Effector memory CD8-positive, alpha-beta T cell (primary cell): ENCODE measurements at places on chromosomes 3 and 15.

DNA sequence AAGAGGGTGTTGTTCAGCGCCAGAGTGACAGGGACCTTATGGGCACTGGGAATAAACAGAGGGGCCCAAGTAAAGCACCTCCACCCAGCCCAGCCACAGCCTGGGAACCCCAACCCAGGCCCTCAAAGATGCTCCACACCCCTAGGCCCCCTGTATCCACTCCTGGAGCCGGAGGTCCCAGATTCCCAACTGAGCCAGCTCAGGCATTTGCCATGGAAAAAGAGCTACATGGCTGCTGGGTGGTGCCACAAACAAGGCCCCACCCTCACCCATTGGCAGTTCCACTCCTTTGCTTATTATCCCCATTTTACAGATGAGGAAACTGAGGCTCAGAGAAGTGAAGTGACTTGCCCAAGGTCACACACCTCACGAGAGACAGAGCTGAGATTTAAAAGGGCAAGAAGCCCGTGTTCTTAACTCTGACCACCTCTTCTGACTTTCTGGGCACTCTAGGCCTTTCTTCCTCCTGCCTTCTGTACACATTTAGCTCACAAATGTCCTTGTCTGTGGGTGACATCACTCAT, 16.9 kb downstream of the ANPEP start:
- no peak for DNase-seq

DNA sequence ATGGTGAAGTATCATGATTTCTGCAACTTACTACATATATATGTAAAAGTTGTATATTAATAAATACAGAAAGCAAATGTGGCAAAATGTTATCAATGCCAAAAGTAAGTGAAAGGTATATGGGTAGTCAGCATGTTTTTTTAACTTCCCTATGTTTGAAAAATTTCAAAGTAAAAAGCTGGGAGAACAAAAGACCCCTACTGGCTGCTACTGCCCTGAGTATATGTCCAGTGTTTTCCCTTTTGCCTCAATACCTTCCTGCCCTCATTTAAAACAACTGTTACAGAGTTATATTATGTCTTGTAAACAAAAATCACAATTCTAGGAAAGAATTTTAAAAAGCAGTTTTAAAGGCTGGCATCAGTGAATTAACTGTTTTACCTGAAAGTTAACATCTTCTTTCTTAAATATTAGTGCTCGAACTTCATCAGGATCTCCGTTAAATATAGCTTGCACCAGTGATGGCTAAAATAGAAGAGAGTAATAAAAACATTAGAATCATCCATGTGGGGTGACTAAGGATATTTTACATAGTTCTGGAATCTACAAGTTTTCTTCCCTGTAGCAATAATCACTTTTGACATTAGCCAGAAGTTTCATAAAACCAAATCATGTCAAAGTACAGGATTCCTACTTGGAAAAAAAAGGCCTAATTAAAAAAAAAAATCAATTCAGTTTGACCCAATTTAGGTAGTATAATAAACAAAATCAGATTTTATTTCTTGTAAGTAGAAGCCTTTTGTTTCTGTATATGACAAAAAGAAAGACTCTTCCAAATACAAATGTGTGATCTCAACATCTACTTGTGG, 2.7 kb downstream of the ANKRD28 start:
- DNase-seq, result no peak

DNA sequence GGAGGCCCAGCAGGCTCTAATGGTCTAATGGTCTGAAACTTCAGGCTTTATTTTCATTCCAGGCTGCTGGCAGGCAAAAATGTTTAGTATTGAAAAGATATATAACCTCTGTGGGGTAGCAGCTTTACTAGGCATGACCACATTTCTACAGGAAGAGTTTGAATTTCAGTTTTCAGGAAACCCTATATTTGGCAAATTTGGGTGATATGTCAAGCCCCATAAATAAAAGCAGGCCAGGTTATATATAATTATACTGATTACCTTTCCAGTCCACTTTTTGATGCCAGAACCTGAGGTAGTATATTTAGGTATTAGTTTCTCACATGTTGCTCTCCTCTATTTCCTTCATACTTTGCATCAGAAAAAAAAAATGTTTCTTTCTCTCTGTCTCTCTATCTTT, 37.2 kb upstream of the PHLDB2 start:
- DNase-seq, result no peak

DNA sequence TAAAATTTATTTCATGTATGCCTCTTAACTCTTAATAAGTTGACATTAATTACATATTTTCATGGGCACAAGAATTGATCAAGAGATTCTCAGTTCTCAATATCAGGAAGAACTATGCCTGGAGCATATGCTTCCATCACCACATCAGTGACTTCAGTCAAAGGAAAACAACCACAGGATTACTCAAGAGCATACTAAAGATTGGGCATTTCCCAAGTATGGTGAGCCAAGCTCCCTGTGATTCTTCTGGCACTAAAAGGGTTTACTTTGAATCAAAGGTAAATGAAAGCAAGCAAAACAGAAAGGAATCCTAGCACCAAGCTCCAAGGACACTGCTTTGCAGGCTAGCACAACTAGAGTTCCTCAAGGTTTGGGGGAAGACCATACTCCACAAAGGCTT, 44.6 kb downstream of the FMN1 start:
- DNase-seq, result no peak

- DNase-seq, result peak; percentile 48
Measured at GRCh38 chr15:91857772-91858171, 4.3 kb downstream of the SLCO3A1 start.

GRCh38 chr15:47861111-47861903, 144.0 kb downstream of the SEMA6D start:
- DNase-seq, result no peak

GRCh38 chr3:108406063-108406660, 104.2 kb downstream of the MYH15 start:
- no peak for DNase-seq

DNA sequence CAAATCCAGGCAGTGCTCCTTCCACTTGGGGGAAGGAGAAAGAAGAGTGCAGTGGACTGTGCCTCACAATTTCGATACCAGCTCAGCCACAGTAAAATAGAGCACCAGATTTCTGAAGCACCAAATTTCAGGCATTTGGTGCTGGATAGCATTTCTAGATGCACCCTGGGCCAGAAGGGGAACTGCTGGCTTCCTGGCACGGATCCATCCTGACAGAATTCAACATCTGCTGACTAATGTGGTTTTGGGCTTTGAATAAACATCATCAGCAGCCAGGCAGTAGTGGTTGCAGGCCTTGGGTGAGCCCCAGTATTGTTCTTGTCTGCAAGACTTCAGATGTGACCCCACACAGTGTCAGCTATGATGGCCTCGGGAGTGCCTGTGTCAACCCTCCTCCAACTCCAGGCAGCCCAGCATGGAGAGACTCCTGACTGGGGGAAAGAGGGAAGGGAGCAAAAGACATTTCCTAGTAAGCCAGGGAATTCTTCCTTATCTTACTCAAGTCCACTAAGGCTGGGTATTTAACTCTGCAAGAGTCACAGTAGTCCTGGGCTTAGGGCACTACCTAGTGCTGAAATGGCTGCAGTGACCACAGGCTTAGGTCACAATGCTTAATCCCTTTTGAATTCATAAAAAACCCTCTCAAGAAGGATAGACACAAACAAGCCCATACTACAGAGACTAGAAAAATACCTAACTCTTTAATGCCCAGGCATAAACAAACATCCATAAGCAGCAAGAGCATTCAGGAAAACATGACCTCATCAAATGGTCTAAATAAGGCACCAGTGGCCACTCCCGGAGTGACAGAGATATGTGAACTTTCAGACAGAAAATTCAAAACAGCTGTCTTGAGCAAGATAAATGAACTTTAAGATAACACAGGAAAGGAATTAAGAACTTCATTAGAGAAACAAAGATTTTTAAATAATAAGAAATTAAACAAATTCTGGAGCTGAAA, 74.7 kb downstream of the SPATA16 start:
- DNase-seq, result no peak

- no peak for DNase-seq
Measured at GRCh38 chr3:51712511-51712931, 5.7 kb downstream of the GRM2 start.

DNA sequence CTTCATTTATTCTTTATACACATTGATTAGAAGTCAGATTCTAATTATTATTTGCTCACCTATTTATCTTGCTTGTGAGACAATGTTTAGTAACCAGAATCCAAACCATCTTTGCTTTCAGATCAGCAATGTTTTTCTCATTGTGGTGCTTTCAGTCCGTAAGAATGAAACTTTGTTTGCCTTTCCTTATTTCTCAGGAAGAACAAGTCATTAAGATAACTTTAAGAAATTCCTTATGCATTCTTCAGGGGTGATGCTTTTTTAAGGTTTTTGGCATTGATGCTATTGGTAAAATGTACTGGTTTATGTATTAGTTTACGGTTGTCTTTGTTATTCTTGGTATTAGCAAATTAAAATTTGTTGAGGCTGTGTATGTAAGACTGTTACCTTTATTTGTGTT, 120.8 kb upstream of the POU1F1 start:
- DNase-seq, result no peak

DNA sequence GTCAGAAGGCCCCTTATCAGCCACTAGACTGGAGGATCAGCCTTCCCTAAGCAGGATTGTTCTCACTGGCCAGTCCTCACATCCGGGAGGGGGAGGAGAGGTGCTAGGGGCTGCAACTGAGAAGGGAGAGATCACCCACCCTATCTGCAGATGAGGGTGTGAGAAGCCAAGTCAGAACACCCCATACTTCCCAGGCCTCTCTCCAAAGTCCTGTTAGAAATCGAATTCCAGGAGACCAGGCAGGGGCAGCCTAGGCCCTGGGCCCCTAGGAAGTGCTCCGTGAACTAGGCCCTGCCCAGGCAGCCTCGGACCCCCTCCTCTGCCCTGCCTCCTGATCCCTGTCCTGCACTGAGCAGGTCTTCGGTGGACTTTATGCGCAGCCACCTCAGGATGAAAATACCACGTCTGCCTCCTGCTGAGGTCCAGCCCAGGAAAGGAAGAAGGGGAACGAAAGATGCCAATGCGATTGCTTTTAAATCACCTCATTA, 933 bp downstream of the DZIP1L start:
- DNase-seq, result no peak

GRCh38 chr3:186176373-186176990, 67.6 kb upstream of the ETV5 start:
- DNase-seq, result no peak

- DNase-seq, result no peak
Measured at GRCh38 chr3:178975320-178975719, 96.3 kb downstream of the ZMAT3 start.

DNA sequence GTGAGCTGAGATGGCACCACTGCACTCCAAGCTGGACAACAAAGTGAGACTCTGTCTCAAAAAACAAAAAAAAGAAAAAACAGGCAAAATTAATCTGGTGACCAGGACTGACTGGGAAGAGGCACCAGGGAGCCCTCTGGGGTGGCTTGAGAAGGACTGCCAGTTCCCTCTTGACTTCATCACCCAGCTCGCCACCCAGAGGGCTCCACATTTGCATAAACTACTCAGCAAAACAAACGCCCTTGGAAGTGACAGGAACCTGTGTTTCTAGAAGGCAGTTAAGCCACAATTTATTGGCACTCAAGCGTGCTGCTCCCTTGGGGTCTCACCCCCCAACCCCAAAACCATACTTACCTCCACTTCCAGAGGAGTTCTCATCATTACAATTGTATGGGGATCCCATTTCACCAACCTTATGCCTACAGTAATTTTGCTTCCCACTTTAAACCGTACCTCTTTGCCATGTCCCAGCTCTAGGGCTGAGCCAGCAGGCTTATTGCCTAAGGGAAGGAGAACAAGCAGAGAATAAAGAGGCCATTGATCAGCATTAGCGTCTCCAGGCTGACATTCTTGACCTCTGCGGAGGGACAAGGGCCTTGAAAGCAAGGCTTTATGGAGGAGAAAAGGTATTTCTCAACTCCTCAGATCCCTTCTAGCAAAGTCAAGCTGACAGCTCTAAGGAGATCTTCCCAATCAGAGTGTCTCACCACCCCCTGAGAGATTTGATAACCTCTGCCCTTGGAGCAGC, 357.4 kb downstream of the SHQ1 start:
- no peak for DNase-seq

- no peak for DNase-seq
Measured at GRCh38 chr15:93288728-93289294, 199.8 kb upstream of the RGMA start.

GRCh38 chr3:37144806-37145205, 29.6 kb downstream of the LRRFIP2 start:
- no peak for DNase-seq
